ENCODE measurements at places on chromosomes 3 and 15.

DNA sequence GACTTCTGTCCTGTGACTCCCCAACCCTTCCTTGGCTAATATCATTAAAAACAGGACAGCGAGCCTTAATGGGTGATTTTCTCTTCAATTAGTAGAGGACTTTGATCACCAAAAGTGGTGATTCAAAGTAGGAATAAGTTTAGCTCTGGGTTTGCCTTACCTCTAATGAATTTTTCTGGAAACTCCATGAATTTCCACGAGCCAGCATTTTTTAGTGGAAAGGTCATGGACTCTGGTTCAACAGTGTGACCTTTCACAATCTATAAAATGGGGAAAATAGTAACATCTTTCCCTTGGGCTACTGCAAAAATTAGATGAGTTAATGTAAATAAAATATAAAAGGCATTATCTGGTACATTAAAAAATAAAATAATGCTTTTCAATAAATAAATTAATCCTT is 417.8 kb upstream of the NR2F2 start:
- DNase-seq = no peak

- DNase-seq = no peak
Observed at GRCh38 chr3:11464356-11464755, 179.4 kb downstream of the VGLL4 start.

GRCh38 chr3:124850633-124851032 is 36.5 kb downstream of the ITGB5 start:
- DNase-seq = no peak

GRCh38 chr3:77605308-77605707 is 565.4 kb downstream of the ROBO2 start:
- DNase-seq = no peak

DNA sequence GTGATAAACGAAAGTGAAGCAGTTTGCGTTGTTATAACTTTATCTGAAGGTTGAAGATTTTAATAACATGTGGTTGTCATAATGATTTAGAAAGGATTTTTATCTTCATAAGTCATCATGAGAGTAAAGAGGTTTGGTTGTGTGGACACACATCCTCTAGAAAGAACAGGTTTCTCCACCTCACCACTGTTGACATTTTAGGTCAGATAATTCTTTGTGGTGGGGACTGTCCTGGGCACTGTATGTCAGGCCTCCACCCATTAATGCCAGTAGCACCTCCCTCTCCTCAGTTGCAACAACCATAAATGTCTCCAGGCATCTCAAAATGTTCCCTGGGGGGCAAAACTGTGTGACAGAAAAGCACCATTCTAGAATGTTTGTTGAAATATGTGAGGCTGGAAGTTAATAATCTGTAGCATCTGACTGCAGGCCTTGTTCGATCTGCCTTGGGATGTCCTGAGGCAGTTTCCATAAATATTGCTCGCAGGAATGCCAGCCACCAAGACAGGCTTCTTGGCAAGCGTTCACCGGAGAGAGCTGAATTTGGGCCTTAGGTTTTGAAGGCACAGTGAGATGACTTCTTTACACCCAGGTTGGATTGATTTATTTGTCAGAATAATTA is 100.1 kb downstream of the ADAMTSL3 start:
- DNase-seq = no peak

DNA sequence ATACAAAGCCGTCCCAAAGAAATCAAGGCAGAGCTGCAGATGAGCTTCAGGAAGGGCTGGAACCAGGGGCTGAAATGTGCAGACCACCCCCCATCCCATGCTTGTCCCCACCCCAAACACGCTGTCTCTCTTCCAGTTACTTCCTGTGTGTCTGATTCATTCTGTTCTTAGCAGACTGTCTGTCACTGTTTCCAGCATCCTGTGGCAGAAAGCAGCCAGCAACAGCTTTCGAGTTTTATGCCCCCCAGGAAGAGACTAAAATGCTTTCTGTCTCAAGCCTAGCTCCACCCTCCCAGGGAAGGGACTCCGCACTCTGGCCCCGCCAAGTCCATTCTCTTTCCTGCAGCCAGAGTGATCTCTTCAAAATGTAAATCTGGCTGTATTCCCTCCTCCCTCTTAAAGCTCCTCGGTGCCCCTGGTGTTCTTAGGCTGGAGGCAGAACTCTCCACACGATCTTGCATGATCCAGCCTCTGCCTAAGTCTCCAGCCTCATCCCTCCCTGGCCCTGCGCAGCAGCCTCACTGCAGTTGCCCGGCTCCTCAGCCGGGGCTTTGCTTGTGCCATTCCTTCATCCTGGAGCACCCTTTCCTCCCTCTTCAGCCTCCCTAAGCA is 41.5 kb downstream of the HRH1 start:
- DNase-seq = no peak

DNA sequence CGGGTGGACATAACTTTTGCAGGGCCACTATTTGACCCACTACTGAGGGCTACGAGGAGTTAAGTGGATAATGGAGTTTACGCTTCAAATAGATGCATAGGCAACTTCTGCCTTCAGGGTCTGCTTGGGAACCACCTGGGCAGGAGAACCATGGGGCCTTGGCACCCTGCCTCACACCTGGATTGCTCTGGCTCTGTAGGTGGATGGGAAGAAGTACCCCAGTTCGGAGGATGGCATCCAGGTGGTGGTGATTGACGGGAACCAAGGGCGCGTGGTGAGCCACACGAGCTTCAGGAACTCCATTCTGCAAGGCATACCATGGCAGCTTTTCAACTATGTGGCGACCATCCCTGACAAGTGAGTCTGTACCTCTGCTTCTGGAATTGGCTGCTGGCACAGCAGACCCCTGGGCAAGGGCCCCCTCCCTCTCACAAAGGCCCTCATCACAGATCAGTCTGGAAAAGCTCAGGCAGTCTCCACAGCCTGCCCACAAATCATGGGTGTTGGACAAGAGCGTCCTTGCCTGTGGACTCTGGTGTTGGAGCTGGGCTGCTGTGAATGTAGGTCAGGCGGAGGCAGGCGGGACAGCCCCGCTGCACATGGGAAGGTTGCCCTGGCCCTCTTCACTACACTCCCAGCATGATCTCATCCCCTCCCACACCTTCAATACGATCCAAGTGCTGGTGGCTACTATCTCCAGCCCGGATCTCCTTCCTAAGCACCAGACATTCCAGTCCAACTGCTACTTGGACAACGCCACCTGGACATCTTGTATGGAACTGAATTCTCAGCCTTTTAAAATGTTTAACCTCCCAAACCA is 46.7 kb downstream of the MESD start:
- DNase-seq = no peak

DNA sequence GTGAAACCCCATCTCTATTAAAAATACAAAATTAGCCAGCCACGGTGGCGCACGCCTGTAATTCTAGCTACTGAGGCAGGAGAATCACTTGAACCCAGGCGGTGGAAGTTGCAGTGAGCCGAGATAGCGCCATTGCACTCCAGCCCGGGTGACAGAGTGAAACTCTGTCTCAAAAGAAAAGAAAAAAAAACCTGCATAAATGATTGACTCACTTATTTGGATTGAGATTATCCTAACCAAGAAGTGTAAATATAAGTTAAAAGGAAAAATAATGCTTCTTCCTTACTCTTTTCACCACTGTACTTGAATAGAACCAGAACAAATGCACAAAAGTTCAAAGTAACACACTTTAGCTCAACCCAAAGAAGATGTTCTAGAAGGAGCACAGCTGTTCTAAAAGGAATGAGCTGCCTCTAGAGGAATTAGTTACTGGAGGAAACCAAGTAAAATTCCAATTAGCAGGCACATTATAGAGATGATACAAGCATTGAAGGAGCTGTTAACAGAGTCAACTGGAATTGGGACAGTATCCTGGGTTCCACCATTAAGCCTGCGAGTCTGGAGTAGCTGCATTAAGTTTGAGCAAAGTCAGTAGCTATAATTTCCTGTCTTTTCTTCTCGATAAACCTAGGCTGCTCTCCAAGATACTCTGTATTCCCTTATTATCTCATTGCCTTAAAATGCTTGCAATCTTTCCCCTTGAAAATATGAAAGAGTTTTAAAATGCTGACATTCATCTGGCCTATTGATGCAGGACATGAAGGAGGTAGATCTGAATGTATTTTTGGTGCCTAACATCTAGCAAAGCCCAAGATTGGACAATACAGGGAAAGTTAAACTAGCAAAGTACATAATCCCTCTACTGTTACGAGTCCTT is 9.5 kb downstream of the MTHFS start:
- no peak for DNase-seq

DNA sequence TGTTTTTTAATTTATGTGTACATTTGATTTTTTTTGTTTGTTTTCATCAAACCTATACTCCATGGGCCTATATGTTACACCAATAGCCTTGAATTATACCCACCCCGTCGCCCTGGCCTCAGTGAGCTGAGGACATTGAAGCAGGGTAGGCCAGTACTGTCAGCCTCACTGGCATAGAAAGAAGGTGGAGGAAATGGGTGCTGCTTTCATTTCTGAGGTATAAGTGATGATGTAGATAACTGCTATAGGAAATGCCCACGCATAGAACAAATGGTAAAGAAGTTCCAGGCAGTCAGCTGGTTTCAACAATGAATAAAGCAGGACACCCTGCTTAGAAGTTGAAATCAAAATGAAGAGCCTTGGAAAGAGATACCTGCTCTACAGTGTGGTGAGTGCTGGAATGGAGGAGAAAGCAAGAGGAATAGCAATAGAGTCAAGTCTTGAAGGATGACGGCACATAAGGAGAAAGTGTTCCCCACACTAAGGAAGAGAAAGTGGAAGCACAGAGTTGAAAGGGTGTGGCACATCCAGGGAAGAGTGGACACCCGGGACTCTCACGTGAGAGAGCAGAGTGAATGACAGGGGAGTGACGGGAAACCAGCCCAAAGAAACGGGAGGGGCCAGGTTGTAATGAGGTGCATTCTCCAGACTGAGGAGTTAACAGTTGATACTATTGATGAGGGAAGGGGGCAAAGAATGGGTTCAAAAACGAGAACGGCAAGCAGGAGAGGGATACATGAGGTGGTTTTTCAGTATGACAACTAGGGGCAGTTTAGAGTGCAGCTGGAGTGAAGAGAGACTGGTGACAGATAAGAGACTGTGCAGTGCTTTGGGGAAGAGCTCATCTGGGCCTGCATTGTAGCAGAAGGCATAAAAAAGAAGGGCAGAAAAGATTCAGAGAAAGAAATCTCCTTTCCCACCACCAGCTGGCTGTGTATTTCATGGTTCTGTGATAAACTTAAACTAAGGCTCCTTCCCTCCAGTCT is 70.5 kb downstream of the KLHL25 start:
- DNase-seq = no peak

DNA sequence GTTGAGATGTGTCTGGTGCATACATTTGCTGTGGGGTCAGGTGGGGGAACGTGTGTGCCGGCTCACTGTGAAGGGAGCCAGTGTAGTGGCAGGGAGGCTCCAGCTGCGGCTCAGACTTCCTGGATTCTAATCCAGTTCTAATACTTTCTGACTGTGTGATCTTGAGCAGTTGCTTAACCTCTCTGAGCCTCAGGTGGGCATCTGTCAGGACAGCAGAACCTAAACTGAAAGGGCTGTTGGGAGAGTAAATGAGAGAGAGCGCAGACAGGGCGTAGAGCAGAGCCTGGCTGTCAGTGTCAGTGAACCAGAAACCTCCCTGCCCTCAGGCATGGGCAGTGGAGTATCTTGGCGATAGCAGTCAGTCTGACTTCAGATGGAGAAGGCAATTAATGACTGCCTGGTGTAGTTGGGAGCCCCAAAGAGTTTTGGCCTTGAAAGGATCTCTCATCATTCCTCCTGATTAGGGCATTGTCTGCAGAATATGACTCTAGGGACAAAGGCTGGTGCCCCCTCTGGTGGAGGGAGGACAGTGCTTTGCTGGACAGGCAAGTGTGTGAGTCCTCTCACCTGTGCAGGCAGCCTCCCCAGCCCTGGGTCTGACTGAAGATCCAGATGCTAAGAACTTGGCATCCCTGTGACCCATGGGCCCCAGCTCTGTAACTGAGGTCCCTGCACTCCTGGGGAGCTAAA is 9.6 kb downstream of the KBTBD13 start:
- no peak for DNase-seq

DNA sequence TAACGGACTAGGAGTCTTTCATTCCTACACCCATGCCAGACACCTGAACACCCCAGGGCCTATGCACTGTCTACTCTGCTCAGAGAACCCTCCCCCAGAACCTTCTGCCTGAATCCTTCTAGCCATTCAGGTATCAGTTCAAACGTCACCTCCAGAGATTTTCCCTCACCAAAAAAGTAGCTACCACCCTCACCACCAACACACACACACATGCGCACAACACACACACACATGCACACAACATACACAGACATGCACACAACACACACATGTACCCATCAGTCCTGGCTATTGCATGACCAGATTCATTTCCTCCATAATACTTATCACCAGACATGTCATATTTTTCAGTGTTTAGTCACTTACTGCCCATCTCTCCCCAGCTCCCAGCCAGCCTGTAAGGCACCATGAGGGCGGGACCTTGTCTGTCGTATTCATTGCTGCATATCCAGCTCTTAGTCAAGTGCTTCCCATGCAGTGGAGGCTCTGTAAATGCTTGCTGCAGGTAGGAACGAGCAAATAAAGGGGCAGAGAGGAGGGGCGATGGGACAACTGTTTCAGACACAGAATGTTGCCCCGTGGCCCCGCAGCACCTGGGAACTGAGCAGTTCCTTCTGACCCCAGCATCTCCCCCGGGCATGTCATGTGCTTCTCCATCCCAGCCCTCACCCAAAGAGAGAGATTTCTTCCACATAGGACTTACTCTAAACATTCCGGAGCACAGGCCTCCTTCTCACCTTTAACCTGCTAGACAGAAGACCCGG is 29.2 kb downstream of the XXYLT1 start:
- DNase-seq = no peak

GRCh38 chr15:90924375-90924774 is 8.0 kb downstream of the HDDC3 start:
- no peak for DNase-seq

- no peak for DNase-seq
Observed at GRCh38 chr3:196399485-196399945, 32.7 kb downstream of the UBXN7 start.

DNA sequence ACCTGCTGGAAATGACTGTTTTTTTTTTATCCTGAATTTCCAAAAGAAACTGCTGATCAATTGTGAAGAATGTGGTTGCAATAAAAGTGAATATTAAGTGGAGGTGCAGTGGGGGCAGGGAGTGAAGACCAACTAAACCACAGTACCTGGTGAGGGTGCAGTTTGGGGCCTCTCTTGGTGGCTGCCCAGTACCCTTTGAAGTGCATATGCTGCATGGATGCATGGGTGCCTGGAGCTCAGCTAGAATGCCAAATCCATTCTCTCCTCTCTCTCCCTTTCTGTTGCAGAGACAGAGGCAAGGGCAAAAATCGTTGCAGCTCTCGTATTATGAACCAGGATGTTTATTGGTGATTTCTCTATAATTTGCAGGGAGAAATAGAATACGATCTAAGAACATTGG is 420.5 kb upstream of the ONECUT1 start:
- no peak for DNase-seq

Data from activated CD8-positive, alpha-beta memory T cell treated with anti-CD3 and anti-CD28 coated beads for 1 hour (primary cell).